ENCODE measurements at places on chromosomes 2 and 18.

- no peak for DNase-seq
These were observed 903.8 kb downstream of the SLC4A3 start for GRCh38 chr2:220531216-220531615.

DNA sequence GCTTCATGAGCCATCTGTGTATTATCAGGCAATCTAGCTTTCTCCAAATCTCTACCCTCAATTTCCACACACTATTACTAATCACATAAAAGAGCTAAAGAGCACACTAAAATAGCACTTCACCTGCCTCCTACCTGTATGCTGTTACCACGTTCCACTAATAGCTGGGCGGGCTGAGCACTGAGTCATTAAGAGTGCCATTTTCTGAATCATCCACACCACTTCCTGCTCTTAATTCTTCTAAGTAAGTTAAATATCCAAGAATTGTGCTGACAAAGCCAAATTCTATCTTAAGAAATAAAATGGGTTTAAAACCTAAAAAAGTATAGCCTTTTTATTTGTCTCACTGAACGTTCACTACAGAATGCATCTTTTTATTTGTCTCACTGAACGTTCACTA is 35.7 kb downstream of the NOL10 start:
- DNase-seq: peak; percentile 50

DNA sequence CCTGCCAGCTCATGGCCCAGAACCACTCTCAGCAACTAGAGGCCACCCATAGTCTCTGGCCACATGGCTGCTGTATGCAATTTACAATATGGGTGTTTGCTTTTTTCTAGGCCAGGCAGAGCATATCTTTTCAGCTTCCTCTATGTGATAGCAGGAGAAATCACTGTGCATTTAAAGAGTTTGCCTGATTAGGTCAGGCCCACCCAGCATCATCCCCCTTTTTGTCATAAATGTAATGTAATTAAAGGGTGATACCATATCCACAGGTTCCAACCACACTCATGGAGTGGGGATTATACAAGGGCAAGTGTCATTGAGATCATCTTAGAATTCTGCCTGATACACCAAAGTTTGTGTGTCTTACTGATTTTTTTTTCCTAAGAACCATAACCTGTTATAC is 71.7 kb upstream of the TTC21B start:
- no peak for DNase-seq

DNA sequence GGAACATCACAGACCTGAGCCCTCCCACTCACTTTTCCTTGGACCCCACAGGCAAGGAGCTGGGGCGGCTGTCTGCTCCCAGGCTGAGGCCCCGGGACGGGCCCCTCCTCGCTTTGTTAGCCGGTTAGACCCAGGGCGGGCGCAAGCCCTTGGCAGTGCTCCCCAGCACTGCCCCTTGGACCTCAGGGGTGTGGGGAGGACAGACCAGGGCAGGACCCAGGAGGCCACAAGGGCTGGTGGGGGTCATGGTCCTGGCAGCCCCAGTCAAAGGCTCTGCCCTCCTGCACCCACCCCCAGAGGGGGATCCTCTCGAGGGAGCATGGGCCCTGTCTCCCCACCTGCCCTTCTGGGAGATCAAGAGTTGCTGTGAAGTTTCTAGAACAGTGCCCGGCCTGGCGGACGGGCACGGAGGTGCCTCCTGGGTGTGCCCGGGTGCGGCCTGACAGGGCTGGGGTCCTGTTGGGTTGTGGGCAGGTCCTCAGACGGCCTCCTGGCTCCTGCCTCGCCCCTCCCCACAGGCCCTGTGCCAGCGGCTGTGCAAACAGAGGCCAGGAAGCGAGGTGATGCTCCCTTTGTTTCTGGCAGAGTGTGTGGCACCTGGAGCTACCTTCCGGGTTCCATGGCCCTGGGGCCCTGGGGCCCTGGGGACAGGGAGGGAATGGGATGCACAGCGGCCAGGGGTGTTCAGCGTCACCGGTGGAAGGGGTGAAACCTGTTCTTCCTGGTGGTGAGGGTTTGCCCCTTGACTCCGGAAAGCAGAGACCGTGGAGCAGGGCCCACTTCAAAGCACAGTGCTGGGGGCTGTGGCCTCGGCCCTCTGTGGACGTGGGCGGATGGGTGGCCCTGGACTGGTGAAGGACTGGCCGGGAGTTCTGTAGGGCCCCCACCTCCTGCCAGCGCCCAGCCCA is 2.9 kb upstream of the GAL3ST2 start:
- no peak for DNase-seq

DNA sequence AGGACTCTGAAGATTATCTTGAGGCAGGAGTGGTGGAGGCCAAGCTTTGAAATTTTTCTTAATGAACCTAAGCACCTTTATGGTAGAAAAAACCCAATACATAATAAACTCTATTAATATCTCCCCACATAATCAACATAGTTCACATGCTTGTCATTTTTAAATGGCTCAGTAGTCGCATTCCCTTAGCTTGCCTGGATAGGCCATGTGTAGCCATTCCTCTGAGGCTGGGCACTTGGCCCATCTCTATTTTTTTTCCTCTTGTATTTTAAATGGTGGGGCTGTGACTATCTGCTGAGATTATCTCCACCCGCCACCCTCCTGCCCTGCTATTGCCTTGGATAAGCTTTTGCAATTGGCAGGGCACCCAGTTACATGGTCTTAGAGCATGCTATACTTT is 143.1 kb downstream of the FHOD3 start:
- peak; percentile 33 for DNase-seq

- no peak for DNase-seq
These were observed 72.1 kb downstream of the STPG4 start for GRCh38 chr2:47083005-47083404.

GRCh38 chr2:78768016-78768415 is 257.5 kb upstream of the REG3G start:
- DNase-seq: no peak

GRCh38 chr18:9184998-9185613 is 48.5 kb downstream of the ANKRD12 start:
- DNase-seq: peak; percentile 6

DNA sequence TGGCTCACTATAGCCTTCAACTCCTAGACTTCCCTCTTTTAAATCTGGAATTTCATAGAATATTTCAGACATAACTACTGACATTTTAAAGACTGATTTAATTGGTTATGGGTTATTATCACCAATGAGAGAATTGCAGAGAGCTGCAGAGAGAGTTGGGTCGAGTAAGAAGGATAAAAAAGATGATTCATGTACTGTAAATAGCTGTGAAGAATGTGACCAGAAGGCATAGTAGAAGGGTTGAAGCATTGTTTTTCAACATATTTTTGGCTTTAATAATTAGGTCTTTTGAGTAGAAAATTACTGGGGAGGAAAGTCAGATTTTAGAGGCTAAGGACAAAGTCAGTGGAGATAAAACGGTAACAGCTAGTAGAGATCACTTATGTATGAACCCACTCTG is 503.2 kb upstream of the SLC8A1 start:
- no peak for DNase-seq

- no peak for DNase-seq
These were observed 66.7 kb downstream of the SKA1 start for GRCh38 chr18:50441501-50441900.

DNA sequence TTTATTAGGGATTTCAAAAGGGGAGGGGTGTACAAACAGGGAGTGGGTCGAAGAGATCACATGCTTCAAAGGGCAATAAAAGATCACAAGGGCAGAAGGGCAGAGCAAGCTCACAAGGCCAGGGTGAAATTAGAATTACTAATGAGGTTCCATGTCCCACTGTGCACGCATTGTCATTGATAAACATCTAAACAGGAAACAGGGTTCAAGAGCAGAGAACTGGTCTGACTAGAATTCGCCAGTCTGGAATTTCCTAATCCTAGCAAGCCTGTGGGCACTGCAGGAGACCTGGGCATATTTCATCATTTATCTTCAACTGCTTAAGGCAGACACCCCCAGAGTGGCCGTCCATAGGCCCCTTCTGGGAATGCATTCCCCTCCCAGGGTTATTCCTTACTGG is 408.2 kb downstream of the ZNF804A start:
- no peak for DNase-seq

All from astrocyte of the spinal cord (primary cell).